ENCODE measurements at places on chromosomes 12 and 14.

DNA sequence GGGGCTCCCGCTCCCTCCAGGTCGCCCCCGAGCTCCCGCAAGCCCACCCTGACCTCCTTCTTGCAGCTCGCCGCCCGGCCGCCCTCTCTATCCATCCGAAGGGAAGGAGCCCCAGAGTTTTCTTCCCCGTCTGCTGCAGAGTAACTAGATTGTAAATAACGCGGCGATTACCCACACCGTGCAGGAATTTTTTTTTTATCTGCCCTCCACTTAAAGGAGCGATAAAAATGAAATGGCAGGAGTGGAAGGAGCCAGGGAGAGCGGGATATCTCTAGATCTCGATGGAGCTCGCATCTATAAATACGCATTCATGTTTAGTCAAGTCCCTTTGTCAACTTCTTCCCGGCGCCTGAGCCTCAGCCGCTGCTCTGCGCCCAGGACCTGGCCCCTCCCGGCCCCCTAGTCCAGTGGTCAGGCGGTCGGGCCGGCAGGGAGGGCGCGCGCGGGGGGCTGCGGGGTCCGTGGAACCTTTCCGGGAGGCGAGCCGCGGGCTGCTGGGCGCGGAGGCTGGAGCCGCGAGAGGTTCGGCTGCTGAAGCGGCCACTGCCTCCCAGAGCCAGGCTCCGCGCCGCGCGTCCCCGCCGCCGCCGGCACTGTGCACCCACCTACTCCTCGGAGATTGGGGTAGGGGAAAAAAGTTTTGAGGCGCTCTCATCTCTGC, 386.0 kb downstream of the BCAT1 start:
- peak; percentile 29 for DNase-seq

- peak; percentile 20 for DNase-seq
Measured at GRCh38 chr12:54680374-54680773, 32.2 kb upstream of the DCD start.

DNA sequence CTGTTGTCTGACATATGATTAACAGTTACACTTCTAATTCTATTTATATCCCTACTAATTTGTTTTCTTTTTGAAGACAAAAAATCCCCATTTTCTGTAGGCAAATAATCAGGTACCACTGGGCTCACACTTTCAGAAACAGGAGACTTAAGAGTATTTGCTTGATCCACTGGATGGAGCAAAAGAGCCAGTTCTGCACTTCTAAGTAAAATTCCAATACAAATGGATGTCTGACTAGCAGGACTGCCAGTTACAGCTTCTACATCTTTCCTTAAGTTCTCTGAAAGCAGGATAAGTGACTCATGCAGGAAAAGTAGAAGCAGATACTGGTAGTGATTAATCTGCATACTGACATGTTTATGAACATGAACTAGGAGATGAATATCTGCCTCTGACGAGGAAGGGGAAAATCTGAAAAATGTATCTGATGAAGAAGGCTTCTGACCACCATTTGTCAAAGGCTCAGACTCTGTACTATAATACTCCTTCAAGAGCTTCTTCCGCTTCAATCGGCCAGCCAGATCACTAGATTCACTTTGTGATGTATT, 73.8 kb upstream of the ANKS1B start:
- DNase-seq: no peak

- no peak for DNase-seq
Measured at GRCh38 chr12:85823436-85824180, 12.6 kb downstream of the RASSF9 start.

- DNase-seq: no peak
Measured at GRCh38 chr12:128961308-128961902, 108.1 kb downstream of the GLT1D1 start.

All from inflammatory macrophage treated with lipopolysaccharide for 4 hours (primary cell).